ENCODE measurements at places on chromosomes 1 and 21.

DNA sequence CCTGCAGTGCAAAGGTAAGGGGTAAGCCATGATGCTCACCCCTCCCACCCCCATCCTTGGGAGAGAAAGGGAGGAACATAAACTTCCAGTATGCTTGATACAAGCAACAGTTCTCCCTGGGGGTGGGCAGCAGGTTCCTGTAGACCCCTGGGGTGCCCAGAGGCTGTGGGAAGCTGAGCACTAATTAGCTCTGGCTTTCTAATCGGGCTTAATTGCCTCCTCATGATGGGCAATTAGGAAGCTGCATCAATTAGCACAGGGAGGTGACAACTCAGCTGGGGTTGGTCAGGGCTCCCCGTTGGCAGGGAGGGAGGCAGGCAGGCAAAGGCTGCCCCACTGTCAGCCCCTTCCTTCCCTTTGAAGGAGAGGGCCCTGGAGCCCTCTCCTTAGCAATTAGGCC, 15.7 kb upstream of the LMNA start:
- no peak for DNase-seq

GRCh38 chr21:31087639-31088473, 49.6 kb upstream of the KRTAP19-8 start:
- no peak for DNase-seq

DNA sequence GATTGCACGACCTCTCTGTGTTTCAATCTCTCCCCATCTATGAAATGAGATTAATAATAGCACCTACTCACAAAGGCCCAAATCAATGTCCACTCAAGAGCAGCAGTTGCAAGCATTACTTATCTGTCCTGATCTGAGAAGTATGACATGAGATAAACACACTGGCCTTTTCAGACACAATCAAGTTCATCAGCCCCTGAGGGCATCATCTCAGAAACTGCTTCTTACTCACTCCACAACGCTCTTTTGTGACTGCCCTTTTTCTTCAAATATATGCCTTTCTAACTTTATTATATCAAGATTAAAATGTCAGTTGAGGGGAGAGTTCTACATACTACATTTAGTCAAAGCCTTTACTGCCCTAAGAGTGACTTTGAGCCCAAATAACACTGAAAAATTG, 371.9 kb upstream of the SPAG17 start:
- no peak for DNase-seq

DNA sequence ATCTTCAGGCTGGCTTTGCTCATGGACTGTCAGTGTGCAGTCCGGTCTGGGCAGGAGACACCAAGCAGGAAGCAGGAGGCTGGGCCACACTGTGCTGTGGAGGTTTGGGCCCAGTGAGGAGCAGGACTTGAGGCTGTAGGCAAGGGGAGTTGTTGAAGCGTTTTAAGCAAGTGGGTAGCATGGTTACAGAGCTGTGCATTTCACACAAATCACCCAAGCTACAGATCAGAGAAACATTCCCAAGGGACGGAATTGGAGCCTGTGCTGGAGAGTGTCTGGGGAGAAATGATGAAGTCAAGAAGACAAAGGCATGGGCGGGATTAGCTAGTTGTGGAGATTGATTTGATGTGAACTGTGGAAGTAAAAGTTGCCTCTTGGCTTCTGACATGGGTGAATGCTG, 60.9 kb downstream of the KIF21B start:
- DNase-seq = no peak

- no peak for DNase-seq
Observed at GRCh38 chr1:9500756-9501754, 38.2 kb upstream of the SLC25A33 start.

- DNase-seq = no peak
Observed at GRCh38 chr1:210321552-210321951, 7.2 kb upstream of the HHAT start.

- DNase-seq = no peak
Observed at GRCh38 chr1:25185409-25186160, 46.7 kb downstream of the SYF2 start.

DNA sequence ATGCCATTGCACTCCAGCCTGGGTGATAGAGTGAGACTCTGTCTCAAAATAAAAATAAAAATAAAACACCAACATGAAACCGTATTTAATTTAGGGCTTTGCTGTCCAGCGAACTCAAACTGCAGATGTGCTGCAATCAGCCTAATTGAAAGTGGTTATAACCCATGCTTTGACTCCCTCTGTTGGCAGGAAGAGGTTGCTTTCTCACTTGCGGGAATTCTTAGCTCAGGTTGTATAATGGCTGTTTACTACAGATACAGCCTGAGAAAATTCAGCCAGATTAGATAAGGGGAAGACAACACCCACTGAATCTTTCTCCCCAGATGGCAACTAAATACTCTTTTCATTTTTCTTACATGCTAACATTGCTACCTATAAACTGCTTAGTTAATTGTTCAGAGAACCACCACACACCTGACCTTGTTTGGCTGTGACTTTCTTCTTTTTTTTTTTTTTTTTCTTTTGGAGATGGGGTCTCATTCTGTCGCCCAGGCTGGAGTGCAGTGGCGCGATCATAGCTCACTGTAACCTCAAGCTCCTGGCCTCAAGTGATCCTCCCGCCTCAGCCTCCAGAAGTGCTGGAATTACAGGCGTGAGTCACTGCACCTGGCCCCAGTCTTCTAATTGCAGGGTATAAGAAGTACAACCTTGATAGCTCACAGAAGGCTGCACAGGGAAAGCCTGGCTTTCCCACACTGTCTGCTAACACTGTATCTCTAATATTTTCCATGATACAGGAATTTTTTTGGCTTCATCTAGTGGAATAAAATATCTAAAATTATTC, 34.6 kb downstream of the DNTTIP2 start:
- peak; percentile 60 for DNase-seq

GRCh38 chr1:19179597-19180264, 30.3 kb downstream of the UBR4 start:
- DNase-seq = peak; percentile 40

DNA sequence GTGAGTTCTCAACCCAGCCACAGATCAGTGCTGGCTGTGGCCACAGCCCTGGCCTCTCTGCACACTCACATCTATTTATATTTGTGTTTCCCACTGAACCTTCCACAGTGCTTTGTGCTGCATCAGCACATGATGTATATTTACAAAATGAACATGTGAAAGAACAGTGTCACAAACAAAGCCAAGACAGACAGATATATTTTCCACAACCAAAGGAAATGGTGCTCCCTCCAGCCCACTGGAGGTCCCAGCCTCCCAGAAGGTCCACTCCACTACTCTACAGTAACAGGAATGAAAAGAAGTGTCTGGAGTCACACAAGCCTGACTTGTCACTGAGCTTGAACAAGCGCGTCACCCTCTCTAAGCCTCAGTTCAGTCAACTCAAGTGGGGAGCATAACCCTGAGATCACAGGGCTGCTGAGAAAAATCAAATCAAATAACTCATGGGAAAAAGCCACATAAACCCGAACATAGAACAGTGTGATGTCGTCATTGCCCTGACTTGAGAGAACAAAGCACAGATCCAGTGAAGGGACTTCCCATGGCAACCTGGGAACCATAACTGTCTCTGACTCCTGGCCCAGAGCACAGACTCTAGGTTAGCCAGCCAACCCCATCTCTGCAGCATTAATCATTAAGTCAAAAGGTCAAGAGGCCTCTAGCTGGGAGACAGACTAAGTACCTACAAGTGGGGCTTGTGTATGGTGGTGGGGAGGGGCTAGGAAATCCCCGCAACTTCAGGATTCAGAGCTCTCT, 121.2 kb downstream of the TRABD2B start:
- no peak for DNase-seq

DNA sequence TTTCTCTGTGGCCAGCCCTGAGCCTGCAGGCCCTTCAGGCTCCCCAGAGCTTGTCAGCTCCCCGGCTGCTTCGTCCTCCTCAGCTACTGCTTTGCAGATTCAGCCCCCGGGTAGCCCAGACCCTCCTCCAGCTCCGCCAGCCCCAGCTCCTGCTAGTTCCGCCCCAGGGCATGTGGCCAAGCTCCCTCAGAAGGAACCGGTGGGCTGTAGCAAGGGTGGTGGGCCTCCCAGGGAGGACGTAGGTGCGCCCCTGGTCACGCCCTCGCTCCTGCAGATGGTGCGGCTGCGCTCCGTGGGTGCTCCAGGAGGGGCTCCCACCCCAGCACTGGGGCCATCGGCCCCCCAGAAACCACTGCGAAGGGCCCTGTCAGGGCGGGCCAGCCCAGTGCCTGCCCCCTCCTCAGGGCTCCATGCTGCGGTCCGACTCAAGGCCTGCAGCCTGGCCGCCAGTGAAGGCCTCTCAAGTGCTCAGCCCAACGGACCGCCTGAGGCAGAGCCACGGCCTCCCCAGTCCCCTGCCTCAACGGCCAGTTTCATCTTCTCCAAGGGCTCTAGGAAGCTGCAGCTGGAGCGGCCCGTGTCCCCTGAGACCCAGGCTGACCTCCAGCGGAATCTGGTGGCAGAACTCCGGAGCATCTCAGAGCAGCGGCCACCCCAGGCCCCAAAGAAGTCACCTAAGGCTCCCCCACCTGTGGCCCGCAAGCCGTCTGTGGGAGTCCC, 45.4 kb downstream of the YARS1 start:
- no peak for DNase-seq

DNA sequence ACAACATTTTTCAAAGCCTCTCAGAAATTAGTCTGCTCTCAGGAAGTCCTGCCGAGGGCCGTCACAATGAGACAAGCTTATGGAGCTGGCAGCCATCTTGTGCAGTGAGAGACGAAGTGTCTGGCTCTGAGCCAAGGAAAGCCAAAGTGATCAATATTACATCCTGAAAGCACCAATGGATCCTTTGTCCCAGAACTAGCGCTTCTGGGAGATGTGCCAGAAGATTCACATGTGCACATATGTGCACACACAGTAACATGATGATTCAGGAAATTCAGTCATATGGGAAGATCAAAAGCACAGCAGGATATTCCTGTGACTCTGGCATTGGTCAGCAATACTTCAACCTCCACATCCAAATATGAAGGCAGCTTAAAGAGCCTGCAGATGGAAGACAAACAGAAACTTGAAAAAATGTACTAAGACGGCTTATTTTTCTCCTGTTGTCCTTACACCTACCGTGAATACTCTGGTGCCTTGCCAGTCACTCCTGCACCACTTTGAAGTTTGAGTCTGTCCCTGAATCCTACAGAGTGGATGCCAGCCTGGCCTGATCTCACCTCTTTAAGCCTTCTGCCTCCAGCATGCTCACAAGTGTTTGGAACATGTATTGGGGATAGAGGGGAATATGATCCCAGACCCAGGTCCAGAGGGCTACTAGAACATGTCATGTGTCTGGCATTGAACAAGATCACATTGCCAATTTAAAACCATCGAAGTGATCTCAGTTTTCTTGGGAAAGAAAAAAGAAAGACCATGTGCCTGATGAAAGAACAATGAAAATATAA, 44.5 kb upstream of the PRRX1 start:
- DNase-seq = no peak

GRCh38 chr21:21000591-21001175, 2.5 kb downstream of the NCAM2 start:
- DNase-seq = no peak

- peak; percentile 20 for DNase-seq
Observed at GRCh38 chr1:186828611-186829454, at the start of gene PLA2G4A. TSS of gene PLA2G4A (plus strand) at chr1:186828949. CDS start at chr1:186854355, 25,406 bp downstream.

DNA sequence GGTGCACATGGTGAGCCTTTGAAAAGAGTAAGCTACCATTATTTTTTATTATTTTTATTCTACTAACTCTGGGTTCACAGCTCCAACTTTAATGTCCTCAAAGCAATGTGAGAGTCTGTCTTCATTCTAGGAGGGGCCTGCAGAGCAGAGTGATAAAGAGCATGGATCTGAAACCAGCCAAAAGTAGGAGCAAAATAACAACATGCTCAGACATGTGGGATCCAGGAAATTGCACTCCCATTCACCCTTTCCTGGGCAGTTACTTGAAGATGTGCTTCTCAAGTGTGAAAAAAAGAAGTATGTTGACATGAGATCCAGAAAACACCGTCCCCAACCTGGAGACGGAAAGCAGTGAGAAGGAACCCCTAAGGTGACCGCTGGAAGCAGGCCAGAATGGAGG, 8.7 kb upstream of the LIN28A start:
- no peak for DNase-seq

DNA sequence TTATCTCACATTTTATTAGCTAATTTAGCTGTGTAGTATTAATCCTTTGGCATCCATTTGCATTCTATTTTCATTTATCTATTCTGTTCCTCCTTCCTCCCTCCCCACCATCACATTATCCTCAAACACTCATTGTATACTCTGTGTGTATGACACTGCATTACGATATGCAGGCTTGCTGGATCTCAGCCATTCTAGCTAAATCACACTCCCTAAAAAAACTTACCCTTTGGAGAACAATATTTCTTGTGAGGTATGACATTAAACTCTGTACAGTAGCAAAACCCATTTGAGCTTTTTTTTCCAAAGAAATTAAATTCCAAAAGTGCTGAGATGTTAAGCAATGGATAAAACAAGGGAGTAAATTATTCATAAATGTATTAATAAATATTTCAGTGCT, 11.4 kb upstream of the RAB3GAP2 start:
- no peak for DNase-seq

- peak; percentile 41 for DNase-seq
Observed at GRCh38 chr21:43325968-43326715, 100.8 kb downstream of the SIK1 start.

GRCh38 chr1:200708769-200709168, 29.9 kb upstream of the CAMSAP2 start:
- DNase-seq = no peak
